ENCODE measurements at places on chromosomes 6 and 20.
A peak's percentile ranks its signal among the peaks of the same experiment; 100 is the strongest.

DNA sequence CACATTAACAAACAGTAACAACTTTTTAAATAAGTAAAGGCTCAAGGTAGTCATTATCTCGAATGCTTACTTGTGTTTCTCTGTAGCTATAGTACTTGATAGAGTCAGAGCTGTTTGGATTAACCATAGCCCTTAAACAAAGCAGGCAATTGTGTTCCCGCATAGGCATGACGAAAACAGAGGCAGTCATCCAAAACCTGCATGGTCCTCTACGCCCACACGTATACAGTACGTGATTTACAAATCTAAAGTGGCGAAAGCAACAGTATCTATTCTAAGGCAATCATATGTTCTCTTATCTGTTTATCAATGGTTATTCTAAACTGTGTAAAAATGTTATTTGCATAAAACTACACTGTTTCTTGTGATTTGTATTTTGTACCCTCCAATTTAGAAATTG, 31.8 kb downstream of the HFE start:
- no peak for DNase-seq

DNA sequence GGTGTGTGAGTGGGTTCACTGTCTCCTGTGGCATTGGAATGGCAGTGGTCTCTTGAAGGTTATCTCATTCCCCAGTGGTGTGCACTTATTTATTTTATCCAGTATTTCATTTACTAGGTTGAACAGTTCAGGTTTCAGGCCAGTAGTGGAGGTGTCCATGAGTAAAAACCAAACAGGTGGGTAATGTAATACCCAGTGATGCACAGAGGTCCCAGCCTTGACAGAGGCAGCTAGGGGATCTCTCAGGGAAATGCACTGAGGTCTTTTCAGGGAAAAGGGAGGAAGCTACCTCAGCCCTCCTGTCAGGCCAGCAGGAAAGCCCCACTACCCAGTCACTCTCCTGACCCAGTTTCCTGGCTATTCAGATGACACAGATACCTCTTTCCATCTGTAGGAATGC, 403.6 kb downstream of the UTRN start:
- DNase-seq, result no peak

DNA sequence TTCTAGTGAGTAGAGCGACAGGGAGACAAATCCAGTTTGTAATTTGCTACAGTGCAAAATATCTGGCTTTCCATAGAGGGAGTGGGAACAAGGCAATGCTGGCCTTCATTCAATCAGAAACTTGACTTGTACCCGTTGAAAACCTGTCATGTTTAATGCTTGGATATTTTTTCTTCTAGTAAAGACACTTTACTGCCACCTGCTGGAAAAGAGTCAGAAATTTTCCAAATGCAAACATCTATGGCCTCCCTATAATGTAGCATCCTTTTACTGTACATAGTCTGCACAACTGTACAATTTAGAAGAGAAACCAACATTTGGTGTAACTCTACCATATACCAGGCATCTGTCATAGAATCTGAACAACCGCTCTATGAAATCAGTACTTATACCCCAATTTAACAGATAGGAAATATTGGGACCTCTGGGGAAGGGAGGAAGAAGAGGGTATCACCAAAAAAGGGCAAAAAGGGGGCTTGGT, 16.7 kb upstream of the TBC1D20 start:
- peak; percentile 30 for DNase-seq

DNA sequence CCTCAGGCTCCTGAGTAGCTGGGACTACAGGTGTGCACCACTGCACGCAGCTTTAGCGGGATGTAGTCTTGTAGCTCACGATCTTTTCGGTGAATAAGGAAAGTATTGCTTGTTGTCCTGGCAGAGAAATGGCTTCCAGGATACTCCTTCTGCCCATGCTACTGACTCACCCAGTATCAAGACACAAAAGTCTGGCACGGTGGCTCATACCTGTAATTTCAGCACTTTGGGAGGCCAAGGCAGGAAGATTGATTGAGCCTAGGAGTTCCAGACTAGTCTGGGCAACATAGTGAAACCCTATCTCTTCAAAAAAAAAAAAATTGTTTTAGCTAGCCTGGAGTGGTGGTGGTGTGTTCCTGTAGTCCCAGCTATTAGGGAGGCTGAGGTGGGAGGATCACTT, 40.9 kb upstream of the B4GALT5 start:
- no peak for DNase-seq

DNA sequence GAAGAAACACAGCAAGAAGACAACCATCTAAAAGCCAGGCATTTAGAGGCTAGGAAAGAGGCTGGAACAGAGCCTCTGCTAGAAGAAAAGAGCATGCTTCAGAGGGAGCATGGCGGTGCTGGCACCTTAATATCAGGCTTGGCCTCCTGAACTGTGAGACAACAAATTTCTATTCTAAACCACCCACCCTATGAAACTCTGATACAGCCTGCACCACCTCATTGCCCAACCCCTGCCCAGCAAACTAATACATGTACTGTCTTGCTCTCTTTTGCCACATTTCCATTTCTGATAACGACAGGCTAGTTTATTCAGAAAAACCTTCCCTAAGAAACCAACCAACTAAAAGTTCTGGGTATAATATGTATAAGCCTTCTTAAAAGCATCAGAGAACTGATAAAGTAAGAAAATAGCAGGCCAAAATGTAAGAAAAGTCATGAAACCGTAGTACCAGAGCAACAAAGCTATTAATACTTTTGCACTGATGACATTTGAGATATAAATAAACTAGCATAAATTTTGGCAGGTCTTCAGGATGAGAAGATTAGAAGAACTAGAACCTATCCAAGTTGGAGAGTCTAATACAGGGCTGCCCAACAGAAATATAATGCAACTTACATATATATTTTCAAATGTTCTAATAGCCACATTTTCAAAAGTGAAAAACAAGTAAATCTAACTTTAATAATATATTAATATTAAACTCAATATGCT, 184.7 kb upstream of the HSF2 start:
- no peak for DNase-seq

DNA sequence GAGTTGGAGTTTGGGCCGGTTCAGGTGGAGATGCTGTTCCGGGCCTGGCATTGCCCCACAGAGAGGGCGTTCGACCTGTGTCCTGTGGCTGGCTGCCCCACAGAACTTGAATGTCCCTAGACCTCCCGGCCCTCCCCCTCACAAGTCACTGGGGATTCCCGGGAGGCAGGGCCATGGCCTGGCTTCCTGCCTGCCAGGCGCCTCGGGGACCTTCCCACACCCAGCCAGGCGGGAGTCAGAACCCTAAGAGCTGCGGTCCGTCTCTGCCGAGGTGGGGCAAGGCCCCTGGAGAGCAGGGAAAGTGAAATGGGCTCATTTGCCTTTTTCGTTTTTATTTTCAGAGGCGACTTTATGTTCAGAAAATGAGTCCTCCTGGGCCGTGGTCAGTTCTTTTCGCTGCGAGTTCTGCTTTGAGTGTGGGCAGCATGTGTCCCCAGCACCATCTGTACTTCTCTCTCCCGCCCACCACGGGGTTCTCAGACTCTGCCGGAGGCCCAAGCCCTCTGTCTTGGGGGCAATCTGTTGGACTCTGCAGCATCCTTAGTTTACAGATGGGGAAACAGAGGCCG, 8.5 kb downstream of the RBM38 start:
- DNase-seq, result no peak

DNA sequence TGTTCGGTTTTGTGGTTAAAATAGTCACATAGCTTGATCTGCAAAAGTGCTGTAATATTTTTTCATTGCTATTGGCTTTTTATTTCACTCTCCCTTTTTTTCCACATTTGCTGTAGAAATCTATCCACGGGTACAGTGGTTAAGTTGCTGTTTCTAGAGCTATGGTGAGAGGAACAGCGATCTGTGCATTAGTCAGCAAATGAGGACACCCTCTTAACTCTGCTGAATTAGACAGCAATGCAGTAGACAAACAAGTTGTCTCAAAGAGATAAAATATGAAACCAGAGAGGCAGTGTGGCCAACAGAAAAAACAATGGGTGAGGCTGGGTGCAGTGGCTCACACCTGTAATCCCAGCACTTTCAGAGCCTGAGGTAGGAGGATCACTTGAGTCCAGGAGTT, 17.6 kb upstream of the SYNJ2 start:
- no peak for DNase-seq
